Activated CD4-positive, alpha-beta T cell treated with anti-CD3 and anti-CD28 coated beads, Interleukin-2, amount 50 U/mL, for 24 hours (primary cell): ENCODE measurements at places on chromosomes 3 and 15.

DNA sequence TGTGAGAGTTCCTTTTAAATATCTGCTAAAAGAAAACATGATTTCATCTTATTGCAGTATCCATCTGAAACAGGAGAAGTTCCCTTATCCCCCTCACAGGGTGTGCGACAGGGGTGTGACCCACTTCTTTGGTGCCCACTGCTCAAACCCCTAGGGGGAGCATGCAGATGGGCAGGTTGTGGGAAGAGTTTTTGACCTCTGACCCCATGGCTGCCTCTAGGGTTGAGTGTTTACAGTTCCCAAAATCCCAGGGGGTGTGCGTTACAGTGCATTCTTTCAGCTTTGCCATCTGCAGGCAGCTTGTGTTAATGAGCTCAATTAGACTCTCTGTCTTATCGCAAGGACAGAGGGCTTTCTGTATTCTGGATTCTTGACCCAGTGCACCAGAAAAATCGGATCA is 443.2 kb upstream of the FRG2C start:
- no peak for DNase-seq

DNA sequence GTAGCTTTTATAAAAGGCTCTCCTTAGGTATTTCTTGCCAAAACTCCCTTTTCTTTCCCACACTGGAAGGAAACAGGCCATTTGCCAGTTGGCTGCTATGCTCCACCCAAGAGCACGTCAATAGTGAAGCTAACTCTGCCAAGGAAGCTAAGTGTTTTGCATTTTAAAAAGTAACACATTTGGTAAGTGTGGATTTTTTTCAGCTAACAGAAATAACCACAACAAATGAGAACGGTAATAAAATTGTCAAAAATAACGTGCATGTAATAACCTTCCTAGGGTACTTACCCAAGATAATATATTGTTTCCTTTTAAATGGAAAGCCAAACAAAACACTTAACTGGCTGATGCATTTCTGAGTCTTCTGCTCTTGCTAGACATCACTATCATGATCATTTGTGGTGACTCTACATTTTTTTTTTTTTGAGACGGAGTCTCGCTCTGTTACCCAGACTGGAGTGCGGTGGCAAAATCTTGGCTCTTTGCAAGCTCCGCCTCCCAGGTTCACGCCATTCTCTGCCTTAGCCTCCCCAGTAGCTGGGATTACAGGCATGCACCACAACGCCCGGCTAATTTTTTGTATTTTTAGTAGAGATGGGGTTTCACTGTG is 4.6 kb downstream of the DPP8 start:
- no peak for DNase-seq

DNA sequence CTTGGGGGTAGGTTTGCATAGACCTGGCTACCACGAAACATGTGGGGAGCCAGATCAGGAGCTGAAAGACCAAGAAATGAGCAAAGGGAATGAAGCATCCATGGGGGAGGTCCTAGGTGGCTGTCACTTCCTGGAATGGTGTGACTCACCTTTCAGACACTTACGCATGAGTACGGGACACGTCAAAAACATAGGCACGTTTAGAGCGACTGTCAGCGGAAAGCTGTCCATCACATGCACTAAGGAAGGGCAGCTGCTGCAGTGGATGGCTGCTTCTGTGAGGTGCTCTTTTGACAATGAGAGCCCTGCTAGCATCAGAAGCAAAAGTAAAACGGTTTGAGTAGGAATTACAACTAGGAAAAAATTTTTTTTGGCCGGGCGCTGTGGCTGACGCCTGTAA is 244.6 kb upstream of the CCDC54 start:
- no peak for DNase-seq

GRCh38 chr15:63992300-63992699 is 54.0 kb downstream of the DAPK2 start:
- DNase-seq: no peak

- DNase-seq: no peak
Measured at GRCh38 chr3:15616053-15616452, 14.5 kb downstream of the BTD start.

DNA sequence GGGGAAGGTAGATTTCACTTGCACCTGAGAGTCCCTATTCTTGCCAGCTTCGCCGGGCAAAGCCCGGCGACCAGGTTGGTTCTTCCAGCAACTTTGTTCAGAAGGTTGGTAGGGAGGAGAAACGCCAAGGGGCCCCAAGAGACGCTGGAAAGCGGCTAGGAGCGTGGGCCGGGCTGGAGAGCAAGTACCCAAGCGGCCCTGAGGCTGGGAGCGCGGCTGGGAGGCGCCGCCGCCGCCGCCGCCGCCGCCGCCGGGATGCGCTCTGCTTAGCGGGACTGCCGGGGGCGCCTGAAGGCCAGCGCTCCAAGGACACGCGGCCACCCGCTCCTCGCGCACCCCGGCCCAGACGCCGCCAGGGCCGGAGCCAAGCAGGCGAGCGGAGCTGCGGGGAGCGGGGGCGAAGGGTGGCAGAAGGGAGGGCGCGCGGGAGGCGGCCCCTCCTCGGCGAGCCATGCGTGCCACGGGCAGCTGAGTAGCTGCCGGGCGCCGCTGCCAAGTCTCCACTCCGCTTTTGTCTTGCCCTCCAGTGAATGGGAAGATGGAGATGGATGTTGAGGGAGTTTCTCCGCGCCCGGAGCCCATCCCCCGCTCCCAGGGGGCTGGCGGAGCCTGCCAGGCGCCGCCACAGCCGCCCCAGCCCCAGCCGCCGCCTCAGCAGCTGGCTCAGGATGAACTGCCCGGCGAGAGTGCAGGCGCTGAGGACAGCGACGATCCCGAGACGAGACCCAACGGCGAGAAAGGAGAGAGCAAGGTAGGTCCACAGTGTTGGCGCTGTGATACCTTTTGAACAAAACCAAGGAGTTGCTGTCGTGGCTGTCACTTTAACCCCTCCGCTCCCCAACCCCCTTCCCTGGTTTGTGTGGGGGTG is 227.4 kb upstream of the AZI2 start:
- DNase-seq: no peak

DNA sequence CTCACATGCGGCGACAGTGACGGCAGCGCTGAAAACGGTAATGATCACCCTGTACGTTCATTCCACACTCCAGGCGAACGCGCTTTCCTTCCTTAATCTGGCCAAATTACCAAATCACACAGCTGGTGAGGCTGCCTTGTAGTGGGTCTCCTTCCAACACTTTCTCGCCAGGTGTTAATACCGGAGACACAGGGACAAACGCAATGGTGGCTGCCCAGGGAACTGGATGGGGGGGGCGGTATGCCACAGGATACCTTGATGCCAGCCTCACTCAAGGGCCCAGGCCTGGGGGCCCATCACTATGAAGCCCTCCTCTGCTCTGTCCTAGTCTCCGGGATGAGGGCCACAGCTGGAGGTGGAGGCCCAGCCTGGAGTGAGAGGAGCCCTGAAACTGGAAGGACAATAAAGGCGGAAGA is 1.4 kb upstream of the CAMK2N2 start:
- no peak for DNase-seq

DNA sequence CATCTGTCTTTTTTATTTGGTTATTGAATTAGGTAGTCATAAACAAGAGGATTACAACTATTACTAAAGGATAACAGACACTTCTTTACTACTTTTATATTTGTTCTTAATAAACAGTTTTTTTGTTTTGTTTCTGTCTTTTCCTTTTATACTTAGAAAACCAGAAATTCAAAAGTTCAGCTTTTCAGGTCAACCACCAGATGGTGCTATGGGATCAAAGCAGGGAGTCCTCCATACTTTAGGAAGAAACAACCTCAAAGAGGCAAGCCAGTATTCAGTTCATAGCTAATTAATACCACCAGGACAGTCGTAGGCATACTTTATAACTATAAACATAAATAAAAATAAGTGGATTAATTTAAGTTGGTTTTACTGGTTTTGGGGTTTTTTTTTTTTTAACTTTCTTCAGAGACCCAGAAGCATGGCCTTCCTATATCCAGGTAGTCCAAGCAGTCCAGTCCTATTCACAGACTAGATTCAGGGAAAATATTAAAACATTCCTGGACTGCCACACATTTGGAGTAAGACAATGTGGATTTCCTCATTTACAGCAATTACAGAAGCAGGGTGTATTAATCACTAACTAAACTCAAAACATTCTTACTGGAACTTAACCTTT is 16.0 kb upstream of the EID1 start:
- no peak for DNase-seq

DNA sequence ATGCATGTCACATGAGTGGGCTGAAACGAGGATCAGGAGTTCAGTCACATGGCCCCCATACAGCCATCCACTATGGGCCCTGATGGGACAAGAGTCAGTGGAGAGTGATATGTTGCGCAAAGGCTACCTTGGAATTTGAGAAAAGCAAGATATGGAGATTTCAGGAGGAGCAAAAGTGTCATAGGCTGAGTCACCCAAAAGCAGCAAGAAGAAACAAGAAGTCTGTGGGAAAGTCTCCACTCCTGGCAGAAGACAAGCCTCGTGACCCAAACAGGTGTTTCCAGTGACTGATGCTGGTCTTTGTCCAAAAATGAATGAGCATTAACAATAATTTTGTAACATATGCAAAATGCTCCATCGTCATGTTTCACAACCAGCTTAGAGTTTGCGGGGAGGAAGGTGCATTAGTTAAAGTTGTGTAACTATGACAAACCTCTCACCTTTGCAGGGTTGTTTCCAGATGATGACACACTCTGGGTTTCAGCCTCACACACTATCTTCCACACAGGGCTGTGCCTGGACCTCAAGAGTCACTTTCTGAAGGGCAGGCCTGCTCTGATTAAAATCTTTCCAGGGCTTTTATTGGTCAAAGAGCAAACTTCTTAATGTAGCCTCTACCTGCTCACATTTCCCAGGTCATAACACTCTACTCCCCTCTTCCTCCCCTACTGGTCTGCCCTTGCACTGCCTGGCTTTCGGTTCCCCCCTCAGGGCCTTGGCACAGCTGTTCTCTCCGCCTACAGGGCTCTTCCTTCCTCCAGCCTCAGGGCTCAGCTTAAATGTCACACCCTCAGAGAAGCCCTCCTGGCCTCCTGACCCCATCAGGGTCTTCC is 3.9 kb upstream of the DNASE1L3 start:
- peak; percentile 25 for DNase-seq

- no peak for DNase-seq
Measured at GRCh38 chr3:193865896-193866480, 270.0 kb upstream of the HES1 start.

- no peak for DNase-seq
Measured at GRCh38 chr3:167350245-167350862, 29.7 kb downstream of the ZBBX start.

GRCh38 chr3:116118475-116119169 is 326.7 kb downstream of the LSAMP start:
- no peak for DNase-seq

DNA sequence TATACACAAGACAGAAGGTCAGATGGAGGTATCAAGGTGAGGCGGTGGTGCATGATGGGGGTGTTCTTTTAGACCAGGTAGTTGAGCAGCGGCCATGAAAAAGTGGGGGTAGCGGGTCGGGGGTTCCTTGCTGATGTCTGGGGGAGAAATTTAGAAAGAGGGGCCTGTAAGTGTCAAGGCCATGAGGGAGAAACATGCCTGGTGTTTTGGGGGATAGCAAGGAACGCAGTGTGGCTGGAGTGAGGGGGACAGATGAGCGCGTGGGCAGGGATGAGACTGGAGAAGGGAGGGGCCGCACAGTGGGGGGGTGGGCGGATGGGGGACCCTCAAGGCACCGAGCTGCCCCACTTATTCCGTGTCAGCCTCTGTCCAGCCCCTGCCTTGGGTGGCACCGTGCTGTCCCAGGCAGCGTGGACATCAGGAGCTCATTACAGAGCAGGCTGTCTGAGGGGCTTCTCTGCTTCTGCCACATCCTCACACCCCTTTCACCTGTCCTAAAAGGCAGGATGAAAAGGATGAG is 143.3 kb downstream of the SMAD6 start:
- no peak for DNase-seq

- DNase-seq: no peak
Measured at GRCh38 chr3:45684327-45684892, 4.8 kb upstream of the SACM1L start.

DNA sequence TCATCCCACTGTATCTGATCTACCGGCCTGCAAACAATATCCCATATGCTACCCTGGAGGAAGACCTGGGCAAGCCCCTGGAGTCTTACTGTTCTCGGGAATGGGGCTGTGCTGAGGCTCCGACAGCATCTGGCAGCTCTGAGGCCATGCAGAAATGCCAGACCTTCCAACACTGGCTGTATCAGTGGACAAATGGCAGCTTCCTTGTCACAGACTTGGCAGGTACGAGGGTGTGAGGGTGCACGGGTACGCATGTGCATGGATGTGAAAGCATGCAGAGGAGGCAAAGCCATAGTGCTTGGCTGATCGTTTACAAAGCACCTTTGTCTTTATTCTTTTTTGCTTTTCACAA is 20.0 kb upstream of the SLC28A1 start:
- DNase-seq: no peak

DNA sequence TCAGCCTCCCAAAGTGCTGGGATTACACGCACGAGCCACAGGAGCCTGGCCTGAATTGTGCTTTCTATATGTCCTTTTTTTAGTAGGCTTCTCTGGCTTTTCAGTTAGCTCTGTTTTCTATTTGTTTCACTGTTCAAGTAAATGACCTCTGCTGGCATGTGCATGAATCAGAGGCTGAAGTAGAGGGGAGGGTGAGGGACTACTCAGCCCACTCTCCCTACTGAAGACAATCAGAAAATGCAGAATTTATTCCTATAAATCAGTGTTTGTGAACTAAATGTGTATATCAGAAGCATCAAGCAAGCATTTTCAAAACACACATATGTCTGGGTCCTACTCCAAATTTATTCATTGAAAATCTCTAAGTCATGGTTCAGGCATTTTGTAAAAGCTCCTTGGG is 45.0 kb downstream of the ZMAT3 start:
- DNase-seq: no peak

DNA sequence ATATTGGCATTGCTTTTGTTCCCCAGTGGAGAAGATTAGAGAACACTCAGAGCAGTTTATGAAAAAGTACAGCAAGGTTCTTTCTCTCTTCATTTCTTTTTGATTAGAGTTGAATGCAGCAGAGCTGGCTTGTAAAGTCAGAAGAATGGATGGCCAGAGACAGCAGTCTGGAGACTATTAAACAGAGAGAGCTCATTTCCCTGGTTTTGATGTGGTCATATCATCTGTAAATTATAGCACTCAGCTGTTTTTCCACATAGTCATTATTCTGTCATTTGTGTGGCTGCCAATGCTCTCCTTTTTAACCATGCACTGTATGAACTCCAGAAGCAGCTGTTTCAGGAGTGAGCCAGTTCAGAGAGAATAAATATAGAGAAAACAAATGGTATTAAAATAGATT is 177.4 kb upstream of the CRBN start:
- DNase-seq: no peak

DNA sequence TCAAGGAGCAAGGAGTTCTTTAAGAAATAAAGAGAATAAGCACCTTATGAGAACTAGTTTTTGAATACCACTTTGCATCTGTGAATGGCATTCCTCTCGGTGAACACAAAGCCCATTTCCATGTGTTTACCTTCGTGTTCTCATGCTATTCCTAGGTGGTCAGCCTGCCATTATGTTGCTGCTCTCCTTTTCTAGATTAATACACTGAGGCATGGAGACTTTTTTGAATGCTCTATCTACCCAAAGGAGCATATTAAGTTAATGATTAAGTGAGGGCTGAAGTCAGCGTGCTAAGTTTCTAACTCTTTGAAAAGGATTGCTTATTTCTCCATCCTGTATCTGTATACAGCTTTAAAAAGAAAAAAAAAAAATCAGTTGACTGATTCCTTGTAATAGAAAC is 394.5 kb downstream of the MECOM start:
- no peak for DNase-seq

GRCh38 chr3:43773273-43774094 is 82.7 kb downstream of the ABHD5 start:
- DNase-seq: no peak
